ENCODE measurements at places on chromosomes 11 and 22.

- peak; percentile 95 for DNase-seq
Measured at GRCh38 chr11:76782531-76783293, 444 bp upstream of the TSKU start.

- no peak for DNase-seq
Measured at GRCh38 chr11:105070306-105070705, 25.2 kb upstream of the CARD16 start.

DNA sequence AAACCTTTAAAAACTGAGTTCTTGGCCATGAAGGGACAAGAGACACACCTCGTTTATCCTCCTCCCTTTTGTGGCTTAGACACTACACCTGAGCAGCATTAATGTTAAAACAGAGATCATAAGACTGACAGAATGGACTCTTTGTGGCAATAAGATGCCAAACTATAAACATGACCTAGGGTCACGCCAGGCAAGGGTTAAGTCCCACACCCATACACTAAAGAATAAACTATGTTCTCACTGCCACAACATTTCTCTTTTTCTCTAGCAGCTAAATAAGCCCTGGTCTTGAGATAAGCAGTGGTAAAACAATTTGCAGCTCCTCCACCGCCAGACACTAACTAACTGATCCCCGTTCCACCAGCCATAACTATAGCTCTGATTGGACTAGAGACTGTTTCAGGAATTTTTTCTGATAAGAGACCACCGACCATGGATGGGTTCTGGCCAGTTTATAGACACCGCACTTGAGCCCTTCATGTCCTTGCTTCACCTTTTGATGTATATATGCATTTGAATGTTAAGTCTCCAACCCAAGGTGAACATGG lies 4.9 kb upstream of the SLCO2B1 start:
- DNase-seq = no peak

DNA sequence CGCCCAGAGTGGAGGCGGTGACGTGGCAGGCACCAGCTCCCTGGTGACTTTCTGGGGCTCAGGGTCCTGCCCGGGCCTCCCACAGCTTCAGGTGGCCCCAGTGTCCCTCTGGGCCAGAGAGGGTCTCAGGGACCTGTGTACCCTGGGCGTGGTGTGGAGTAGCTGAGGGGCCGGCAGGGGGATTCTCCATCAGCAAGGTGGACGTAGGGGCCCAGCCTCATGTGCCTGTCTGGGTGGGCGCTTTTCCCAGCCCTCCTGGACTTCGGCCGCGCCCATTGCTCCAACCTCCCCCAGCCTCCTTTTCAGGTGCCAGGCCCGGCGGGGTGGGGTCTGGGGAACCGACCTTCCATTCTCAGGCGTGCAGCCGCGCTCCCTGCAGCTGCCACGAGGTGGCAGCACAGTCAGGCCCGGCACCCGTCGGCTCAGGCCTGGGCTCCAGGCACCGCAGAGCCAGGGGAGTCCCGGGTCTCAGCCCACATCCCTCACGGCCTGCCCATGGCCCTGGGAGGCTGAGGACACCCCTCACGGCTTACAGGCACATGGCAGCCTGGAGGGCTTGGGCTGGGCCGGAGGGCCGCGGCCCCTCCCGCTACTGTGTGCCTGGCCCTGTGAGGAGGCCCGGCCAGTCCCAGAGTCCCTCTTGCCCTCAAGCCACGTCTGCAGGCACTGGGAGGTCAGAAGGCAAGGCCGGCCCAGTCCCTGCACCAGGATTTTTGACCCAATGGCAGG lies 19.9 kb upstream of the MUC5B start:
- peak; percentile 22 for DNase-seq

DNA sequence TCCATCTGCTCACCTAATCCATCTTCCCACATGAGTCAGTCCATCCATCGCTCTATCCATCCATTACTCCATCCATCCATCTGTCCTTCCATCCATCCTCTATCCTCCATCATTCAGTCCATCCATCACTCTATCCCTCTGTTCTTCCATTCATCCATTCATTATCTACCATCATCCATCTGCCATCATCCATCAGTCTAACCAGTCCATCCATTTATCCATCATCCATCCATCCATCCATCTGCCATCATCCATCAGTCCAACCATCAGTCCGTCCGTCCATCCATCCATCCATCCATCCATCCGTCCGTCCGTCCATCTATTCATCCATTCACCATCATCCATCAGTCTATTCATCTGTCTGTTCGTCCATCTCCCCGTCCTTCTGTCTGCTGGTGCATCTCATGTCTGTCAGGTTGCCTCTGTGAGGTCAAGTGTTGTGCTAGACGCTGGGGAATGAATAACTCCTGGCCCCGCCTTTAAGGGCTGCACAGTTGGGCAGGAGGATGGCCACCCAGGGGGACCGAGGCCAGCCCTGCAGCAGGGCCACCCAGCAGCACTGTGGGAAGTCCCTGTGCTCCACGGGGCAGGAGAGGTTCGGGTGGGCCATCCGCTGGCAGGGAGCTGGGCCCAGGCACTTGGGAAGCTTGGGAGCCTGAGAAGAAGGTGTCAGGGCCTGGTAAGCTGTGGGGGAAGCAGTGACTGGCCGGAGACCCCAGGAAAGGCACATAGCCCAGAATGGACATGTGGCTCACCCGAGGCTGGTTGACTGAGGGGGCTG lies 137.1 kb downstream of the CTTN start:
- DNase-seq = no peak

DNA sequence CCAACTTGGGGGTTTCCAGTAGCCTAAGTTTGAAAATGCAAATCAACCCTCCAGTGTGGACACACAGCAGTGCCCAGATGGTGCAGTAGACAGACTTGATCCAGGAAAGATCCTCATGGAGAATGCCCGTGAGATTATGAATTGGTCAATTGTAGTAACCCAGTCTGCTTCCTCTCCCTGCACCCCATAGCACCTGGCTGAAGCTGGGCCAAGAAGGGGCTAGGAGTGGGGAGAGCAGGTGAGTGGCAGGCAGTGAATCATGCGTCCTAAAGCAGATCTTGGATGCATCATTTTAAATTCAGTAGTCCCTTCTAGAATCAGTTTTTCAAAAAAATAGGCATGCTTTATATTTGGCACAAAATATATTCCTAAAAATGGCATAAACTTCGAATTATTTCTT lies 52.2 kb downstream of the CYB5R2 start:
- DNase-seq = no peak

- no peak for DNase-seq
Measured at GRCh38 chr11:73406131-73406530, 29.9 kb downstream of the RELT start.

GRCh38 chr11:57438345-57439285 lies 11.7 kb upstream of the SLC43A3 start:
- DNase-seq = no peak

DNA sequence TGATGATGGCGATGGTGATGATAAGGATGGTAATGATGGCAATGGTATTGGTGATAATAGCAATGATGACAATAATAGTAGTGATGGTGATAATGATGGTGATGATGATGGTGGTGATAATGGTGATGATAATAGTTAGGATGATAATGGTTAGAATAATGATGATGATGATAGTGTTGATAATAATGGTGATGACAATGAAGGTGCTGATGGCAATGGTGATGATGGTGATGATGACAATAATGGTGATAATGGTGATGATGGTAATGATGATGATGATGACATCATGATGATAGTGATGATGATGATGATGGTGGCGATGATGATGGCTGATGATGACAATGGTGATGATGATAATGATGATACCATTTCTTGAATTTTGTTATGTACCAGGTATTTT lies 309.9 kb downstream of the MIAT start:
- no peak for DNase-seq

GRCh38 chr11:118804094-118804493 lies 13.1 kb upstream of the DDX6 start:
- DNase-seq = no peak

DNA sequence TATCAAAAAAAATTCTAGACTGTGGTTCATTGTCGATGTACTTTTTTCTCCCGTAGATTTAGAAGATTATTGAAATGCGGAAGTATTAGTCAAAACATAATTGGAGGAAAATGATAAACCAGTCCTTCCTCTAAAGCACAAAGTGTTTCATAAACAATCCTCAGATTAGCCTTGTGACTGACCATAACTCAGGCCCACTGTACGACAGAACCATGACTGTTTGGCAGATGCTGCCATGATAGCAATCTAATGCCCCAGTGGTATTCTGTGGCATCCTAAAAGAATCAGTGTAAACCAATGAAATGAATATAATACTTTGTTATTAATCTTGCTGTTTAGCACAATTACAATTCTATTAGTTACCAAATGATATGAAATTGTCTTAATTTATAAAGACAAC lies 127.0 kb upstream of the CTSC start:
- DNase-seq = no peak

DNA sequence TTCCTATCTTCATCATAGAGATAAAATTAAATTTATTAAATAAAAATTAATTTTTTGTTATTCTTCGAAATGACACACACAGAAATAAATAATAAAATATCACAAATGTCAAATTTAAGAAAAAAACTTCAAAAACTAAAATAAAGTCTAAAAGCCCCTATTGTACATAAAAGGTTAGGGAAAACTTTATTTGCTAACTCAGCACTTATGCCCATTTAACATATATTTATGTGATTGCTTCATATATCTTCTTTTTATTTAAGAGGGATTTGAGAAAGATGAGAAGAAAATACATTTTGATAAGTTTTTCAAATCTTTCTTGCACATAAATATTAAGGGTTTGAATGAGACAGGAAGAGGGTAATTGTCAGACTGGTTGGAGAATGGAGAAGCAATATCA lies 2350.4 kb upstream of the RAG2 start:
- no peak for DNase-seq

DNA sequence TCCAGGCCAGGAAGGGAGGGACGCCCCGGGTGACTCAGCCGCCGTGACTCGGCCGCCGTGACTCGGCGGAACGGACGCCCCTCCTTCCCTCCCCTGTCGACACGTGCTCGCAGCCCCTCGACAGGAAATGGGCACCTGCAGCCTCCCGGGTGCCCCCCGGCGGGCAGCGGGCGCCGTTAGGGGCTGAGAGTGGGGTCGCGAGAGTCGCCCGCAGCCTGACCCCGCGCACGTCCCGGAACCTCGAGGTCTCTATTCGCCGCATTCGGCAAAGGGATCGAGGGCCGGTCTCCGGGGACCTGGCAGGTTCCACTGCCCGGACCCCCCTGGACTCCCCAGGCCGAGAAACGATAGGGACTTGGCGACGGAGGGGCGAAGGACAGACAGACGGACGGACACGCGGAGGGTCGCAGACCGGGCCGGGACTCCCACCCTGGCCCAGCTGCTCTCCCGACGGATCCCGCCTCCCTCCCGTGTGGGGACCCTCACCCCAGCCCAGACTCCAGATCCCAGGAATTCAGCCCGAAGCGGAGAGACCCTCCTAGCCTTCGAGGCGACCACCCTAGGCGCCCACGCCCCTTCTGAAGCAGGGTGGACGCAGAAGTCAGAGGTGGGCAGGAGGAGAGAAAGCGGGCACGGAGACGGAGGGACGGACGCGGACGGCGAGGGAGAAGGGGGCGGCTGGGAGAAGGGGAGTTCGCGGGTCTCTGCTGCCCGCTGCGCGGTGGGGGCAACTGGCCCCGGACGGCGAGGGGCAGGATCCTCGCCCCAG lies 648 bp downstream of the FOSL1 start:
- peak; percentile 72 for DNase-seq

DNA sequence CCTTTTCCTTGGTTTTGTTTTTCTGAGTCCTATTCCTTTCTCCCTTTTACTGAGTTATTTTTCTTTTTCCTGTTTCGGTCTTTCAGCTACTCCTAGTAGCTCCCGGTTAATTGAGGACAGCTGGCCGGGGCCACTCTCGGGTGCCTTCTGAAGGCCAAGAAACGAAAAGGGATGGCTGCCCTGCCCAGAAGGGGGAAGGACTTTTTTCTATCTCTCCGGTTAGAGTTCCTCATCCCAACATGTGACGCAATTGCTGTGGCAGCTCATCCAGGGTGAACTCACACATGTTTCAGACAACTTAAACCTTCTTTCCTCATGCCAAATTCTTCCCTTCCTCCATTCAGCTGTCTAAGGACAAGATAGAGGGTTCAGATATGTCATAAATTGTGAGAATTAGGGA lies 83.6 kb downstream of the PIWIL4 start:
- DNase-seq = peak; percentile 91

- no peak for DNase-seq
Measured at GRCh38 chr22:49179175-49179574, 648.5 kb downstream of the BRD1 start.

GRCh38 chr11:119338965-119339588 lies 1.6 kb downstream of the C1QTNF5 start:
- DNase-seq = no peak

DNA sequence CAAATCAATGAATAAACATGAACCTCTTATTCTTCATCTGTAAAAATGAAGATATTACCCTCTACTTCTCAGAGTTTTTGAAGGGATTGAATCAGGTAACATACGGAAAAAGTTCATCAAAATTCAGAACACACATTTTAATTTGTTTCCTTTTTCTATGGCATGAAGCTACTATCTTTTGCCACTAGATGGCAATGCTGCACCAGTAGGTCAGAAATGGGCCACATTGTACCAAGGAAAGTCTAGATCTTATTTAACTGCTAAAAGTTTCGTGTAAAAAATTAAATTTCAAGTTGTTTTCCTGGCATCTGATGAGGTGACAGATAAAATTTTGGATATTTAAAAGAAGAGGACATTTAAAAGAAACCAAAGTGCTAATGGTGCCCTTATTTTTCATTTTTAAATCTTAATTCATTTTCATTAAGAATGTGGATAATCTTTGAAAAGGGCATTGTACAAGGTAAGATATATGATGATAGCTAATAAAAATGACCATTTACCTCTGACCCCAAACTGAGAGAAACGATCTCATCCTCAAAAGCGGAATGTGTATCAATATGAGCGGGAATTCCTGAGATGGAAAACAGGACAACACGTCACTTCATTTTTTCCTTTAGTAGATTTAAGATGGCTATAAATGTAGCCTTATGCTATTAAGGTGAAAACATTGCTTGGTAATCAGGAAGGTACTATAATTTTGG lies 16.1 kb downstream of the ALKBH8 start:
- peak; percentile 65 for DNase-seq

- no peak for DNase-seq
Measured at GRCh38 chr11:28757725-28758515, 649.7 kb downstream of the METTL15 start.

GRCh38 chr11:15667127-15667725 lies 552.5 kb downstream of the INSC start:
- DNase-seq = peak; percentile 11

DNA sequence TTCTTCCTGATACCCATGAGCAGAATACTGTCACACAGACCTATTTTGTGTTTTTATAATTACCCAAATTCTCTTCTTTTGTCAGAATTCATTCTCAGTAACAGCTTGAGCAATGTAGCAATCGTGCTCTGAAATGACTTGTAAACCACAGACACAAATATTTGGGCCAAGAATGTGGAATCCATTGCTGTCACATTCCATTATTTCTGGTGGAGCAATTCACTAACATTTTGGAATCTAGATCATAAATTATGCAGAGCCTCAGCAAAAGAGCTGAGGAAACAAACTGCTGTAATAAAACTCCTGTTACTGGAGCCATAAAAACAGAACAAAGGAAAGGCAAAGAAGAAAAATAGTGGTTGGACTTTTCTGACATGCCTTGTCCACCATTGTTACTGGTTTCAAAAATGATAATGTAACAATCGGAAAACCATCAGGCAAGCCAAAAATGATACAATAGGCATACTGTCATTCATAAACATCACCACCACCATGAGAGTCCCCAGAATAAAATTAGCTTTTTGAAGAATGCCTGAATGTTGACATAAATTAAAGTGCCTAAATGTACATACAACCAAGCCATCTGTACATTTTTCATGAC lies 223.4 kb upstream of the PITPNB start:
- peak; percentile 92 for DNase-seq
